ENCODE measurements at places on chromosomes 6 and 20.

DNA sequence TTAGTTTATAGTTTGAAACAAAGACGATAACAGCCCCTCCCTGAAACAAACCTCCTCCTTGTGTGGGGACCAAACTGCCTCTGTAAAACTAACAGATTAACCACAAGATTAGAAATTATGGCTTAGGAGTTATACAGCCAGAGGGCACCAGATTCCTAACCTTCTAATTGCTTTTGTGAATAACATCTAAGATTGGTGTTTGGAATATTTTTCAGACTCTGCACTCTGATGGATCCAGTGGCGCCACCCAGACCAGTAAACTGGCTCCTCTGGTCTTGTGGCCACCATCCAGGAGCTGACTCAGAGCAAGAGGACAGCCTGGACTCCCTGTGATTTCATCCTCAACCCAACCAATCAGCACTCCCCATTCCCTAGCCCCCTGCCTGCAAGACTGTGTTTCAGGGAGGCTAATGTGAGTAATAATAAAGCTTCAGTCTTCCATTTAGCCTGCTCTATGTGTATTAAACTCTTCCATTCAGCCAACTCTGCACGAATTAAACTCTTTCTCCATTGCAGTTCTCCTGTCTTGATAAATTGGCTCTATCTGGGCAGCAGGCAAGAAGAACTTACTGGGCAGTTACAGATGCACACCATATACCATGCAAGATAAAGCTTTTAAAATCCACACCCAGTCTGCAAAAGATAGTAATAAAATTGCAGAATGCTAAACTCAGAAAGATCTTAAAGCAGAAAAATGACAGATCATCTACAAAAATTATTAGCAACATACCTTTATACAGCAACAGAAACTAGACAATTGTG is 58.5 kb upstream of the SLC22A16 start:
- H3K4me3 ChIP-seq: no peak overlapping the region
- peaks cover 28% of the 10 kb centered on the region for H3K4me1 ChIP-seq
- DNase-seq: no peak
- no peaks in the 10 kb centered on the region for H3K36me3 ChIP-seq
- H3K27me3 ChIP-seq: no peaks in the 10 kb centered on the region

- no peak overlapping the region for H3K27ac ChIP-seq
- no peaks in the 10 kb centered on the region for H3K36me3 ChIP-seq
- H3K4me3 ChIP-seq: no peak overlapping the region
- no peaks in the 10 kb centered on the region for H3K27me3 ChIP-seq
- H3K4me1 ChIP-seq: no peaks in the 10 kb centered on the region
Measured at GRCh38 chr6:75794351-75794846, 45.4 kb downstream of the MYO6 start.

DNA sequence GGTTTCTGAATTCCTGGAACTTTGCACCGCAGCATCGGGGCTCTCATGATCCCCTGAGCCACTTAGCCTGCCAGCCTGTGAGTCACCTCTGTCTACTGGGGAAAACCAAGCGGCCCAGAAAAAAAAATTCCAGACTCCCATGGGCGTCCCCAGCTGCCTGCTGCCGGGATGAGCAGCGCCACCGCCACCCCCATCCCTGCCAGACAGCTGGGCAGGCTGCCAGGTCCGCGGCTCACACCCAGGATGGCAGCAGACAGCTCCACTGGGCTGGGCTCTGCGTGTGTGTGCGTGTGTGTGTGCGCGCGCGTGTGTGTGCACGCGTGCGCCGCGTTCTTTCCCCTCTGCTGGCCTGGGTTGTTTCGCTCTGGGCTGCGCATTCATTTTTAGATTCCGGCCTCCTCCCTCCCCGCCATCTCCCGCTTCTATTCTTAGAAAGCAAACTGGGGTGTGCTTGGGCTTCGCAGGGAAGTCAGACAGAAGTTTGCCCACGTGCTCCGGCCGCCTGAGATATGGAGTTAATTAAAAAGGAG is 38.9 kb upstream of the PMEPA1 start:
- H3K27ac ChIP-seq: peak overlapping the region; percentile 61
- H3K27me3 ChIP-seq: peaks cover 35% of the 10 kb centered on the region
- DNase-seq: peak; percentile 43
- H3K4me3 ChIP-seq: peak overlapping the region; percentile 81
- no peaks in the 10 kb centered on the region for H3K36me3 ChIP-seq

DNA sequence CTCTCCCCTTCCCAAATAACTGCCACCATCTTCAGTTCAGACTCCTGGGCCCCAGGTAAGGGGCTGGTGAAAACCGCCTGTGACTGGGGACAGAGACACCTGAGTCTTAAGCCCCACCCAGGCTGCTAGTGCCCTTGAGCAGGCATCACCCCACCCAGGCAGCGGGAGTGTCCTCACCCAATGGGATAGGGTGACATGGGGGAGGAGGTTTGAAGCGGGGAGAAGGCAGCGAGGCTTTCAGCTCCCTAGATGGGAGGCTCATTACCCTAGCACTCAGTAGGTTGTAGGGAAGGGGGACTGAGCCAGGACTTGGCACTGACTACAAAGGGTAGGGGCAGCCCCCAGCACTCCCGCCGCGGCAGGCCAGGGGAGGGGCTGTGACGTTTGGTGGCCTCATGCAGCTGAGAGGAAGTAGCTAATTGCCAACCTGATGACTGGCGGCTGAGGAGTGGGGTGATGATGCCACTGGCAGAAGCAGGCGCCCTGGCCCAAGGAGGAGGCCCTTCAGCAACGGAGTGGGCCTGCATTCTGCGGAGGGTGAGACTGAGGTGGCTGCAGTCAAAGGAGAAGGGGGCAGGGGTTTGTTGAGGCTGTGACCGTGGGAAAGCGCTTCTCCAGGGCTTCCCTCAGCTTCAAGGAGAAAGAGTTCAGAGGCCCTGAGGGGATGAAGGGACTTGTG is 126.9 kb downstream of the MRPL14 start:
- no peak for DNase-seq
- peaks cover 8% of the 10 kb centered on the region for H3K4me1 ChIP-seq
- H3K36me3 ChIP-seq: no peaks in the 10 kb centered on the region
- H3K27me3 ChIP-seq: peaks cover 44% of the 10 kb centered on the region
- H3K27ac ChIP-seq: no peak overlapping the region

GRCh38 chr6:157845493-157846259 is 22.6 kb downstream of the SNX9 start:
- H3K4me1 ChIP-seq: peaks cover 53% of the 10 kb centered on the region
- no peak overlapping the region for H3K4me3 ChIP-seq
- peaks cover 2% of the 10 kb centered on the region for H3K36me3 ChIP-seq
- no peak for DNase-seq

GRCh38 chr6:88381289-88381642 is 215.1 kb upstream of the CNR1 start:
- peaks cover 53% of the 10 kb centered on the region for H3K27me3 ChIP-seq
- H3K4me3 ChIP-seq: no peak overlapping the region
- H3K27ac ChIP-seq: no peak overlapping the region
- no peaks in the 10 kb centered on the region for H3K36me3 ChIP-seq
- DNase-seq: no peak

- peaks cover 33% of the 10 kb centered on the region for H3K4me1 ChIP-seq
- H3K36me3 ChIP-seq: no peaks in the 10 kb centered on the region
Measured at GRCh38 chr6:149130508-149130907, 187.0 kb upstream of the TAB2 start.

- no peak for DNase-seq
- H3K4me3 ChIP-seq: no peak overlapping the region
- H3K4me1 ChIP-seq: no peaks in the 10 kb centered on the region
- no peaks in the 10 kb centered on the region for H3K36me3 ChIP-seq
- no peak overlapping the region for H3K27ac ChIP-seq
Measured at GRCh38 chr6:123663436-123663835, 26.7 kb upstream of the TRDN start.

GRCh38 chr6:76326871-76327270 is 254.4 kb upstream of the IMPG1 start:
- no peaks in the 10 kb centered on the region for H3K4me1 ChIP-seq
- no peaks in the 10 kb centered on the region for H3K36me3 ChIP-seq
- no peak for DNase-seq

DNA sequence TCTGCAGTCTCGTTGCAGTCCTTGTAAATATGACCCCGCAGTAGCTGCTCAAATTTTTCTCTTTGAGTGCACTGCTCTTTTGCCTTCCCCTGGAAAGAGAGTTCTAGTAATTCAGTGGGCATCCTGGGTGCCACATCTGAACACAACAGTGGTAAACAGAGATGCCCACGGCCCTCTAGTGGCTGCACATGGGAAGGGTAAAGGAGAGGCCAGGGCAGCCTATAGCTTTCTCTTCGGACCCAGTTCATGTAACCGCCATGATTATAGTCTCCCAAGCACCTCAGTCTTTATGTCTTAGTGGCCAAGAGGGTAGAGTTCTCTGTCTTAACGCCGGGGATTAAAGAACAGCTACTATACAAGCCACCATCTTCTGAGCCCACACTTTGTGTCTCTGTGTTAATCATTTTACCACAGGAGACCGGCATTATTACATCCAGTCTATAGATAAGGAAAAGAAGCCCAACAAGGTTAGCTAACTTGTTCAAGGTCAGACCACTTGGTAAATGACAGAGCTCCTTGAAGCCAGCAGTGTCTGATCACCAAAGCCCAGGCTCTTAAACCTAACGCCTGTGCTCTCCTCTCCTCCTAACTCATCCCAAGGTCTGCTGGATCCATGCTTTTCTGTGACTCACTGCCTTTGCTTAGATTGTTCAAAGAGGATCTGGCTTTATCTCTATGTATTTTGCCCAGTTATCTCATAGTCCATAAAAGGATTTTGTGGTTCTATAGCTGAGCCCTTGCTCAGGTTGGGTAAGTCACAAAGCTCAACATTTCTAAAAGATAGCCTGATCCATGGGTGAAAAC is 81.8 kb downstream of the ISM1 start:
- H3K27ac ChIP-seq: no peak overlapping the region
- no peak overlapping the region for H3K4me3 ChIP-seq
- H3K4me1 ChIP-seq: no peaks in the 10 kb centered on the region

DNA sequence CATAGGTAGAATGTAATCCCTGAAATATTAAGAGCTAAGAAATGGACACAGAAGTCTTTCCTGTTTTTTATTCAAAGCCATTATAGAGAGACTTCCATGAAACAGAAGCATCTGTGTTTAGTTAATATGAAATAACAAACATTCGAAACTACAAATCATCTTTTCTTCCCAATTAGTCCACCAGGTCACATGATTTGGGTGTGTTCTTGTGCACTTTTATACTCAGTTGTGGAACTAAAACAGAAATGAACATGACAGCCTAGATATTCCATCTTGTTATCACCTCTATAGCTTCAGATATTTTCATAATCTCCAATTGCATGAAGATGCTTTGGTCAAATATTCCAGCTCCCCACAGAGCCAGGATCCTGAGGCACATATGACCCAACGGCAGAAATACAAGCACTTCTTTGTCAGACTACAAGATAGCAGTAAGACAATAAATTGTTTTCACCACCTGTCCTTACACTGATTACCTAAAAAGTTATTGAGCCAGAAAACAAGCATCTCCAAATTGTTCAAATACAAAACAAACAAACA is 116.8 kb upstream of the BEND6 start:
- peaks cover 33% of the 10 kb centered on the region for H3K27me3 ChIP-seq
- no peak overlapping the region for H3K27ac ChIP-seq
- DNase-seq: no peak
- no peak overlapping the region for H3K4me3 ChIP-seq
- H3K4me1 ChIP-seq: peaks cover 14% of the 10 kb centered on the region

DNA sequence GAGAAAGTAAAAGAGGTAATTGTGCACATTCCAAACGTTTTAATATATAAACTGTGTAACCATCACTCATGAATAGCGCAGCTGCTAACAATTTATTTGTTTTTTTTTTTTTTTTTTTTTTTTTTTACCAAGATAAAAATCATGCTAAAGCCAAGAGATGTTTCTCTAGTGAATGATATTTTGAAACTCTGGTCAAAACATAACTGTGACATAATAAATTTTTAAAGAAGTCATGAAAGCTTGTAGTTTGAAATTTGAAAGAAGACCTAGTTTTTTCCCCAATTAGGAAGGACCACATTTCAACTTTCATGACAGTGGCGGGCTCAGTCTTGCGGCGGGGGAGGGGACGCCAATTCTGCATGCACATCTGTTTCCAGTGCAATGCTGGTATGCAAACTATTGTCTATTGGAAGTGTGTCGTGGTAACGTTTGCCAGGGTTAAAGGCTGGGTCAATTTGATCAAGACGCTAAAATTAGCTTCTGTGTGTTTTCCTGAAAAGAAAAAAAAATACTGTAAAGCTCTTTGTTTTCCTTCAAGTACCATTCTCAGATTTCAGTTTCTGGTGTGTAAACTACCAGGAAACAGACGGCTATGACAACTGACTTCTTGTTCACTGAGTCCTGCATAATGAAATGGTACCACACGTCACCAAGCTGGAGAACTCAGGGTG is 211.9 kb downstream of the FOXC1 start:
- H3K27ac ChIP-seq: no peak overlapping the region
- no peak for DNase-seq
- H3K27me3 ChIP-seq: no peaks in the 10 kb centered on the region
- H3K36me3 ChIP-seq: peaks cover 6% of the 10 kb centered on the region

DNA sequence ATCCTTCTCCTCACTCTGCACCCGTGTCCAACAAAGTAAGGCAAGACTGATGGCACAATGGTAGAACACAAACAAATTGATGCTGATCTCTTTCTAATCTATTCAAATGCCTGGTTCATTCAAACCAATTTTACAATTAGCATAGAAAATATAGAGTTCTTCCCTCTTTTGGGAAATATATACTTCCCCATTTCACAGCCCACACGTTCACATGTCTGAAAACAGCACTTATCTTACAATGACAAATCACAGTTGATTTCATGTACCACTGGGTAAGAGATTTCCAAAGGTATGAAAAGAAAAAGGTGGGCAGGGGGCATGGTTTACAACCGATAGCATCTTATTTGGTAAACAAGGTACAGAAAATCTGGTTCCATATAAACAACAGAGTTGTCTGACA is 137.6 kb downstream of the RNGTT start:
- H3K27ac ChIP-seq: no peak overlapping the region
- H3K4me3 ChIP-seq: no peak overlapping the region
- no peaks in the 10 kb centered on the region for H3K27me3 ChIP-seq

DNA sequence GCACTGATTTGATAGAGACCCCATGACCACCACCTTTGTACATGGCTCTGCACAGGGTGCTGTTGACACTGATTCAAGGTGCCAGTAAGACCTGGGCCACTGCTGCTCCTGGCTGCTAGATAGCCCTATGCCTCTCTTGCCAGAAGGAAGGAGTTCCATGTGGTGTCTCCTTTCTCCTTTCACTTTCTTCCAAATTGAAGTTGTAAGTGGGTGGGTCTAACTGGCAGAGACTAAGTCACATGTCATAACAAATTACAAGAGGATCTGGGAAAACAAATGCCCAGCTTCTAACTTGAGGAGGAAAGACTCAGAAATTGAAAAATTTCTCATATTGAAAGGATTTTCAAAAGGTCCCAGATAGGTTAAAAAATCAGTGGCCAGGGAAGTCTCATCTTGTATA is 116.8 kb downstream of the TFAP2B start:
- no peak for DNase-seq
- no peak overlapping the region for H3K4me3 ChIP-seq
- no peaks in the 10 kb centered on the region for H3K36me3 ChIP-seq
- H3K27me3 ChIP-seq: no peaks in the 10 kb centered on the region
- no peaks in the 10 kb centered on the region for H3K4me1 ChIP-seq

DNA sequence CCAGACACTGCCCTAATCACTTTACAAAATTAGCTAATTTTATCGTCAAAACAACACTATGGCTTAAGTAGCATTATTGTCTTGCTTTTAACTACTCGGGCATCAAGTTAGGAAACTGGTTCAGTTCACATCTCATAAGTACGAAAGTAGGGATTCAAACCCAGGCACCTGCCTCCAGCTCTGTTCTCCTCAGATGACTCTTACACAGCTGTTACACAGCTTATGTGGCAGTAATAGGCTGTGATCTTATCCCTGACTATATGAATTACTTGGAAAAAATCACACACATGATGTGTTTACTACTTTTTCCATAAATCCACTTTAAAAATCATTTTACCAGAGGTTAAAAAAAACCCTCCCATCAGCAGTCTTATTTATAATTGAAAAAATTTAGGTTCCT is 389.2 kb upstream of the FLRT3 start:
- no peaks in the 10 kb centered on the region for H3K27me3 ChIP-seq
- no peak for DNase-seq
- H3K36me3 ChIP-seq: no peaks in the 10 kb centered on the region
- H3K4me1 ChIP-seq: no peaks in the 10 kb centered on the region
- no peak overlapping the region for H3K4me3 ChIP-seq

All from T-helper 17 cell (primary cell).